ENCODE measurements at places on chromosomes 7 and 10. TPM values are rescaled to one million over a fixed set of nuclear protein-coding genes. Genes with fewer than 3 reads are reported as not detected.

DNA sequence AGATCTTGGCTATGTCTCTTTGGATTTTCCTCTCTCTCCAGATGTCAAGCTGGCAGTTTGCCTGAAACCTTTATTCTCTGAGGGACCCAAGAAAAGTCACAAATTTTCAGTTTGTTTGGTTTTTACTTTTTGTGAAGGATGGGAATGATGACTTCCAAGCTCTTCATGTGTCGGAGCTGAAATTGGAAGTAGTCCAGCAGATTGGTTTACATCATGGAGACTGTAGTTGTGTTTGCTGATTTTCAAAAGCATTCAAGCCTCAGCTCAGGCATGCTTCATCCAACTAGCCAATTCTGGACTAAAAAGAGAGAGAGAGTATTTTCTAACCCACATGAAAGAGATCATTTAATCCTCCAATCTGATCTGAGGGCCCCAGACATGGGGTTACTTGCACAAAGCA, 326.2 kb upstream of the AUTS2 start:
- DNase-seq: no peak

DNA sequence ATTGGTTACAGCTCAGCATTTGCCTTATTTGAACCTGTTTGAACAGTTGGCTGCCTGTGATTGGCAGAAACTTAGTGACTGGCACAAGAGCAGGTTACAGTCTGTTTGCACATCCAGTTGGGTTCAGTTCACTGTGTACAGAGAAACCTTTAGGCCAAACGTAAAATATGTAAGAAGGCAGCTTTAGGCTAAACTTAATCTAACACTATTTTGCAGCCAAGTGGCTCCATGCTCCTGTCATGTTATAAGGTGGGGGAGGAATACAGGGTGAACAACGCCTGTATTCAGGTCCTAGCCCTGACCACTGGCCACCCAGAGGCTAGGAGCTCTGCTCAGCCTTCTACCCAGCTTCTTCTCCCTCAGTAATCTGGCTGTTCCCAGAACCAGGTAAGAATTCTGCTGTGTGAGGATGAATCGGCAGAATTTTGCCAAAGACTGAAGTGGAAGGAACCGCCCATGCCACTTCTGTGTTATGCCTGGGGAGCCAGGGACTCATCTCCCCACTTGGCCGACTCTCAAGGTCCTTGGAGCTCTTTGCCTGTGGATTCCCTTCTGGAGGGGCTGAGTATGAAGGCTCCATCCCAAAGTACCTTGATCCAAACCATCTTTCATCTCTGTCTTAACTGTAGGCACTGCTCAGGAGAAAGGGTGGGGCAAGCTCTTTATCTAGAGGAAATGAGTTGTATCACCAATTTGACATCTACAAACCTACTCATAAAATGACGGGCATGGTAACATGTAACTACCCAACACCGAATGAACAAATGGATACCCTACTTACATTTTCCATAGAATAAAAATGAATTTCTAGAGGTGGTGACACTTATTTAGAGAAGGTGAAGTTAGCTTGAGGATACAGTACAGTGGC, 164.4 kb upstream of the NAMPT start:
- no peak for DNase-seq

- DNase-seq: no peak
Observed at GRCh38 chr10:100723770-100724530, 21.4 kb upstream of the PAX2 start.

Gene DLX5
- not detected for total RNA-seq

Gene NPSR1
- total RNA-seq: not detected

Gene PLXDC2
- 16.2 TPM for total RNA-seq

Gene BMPER
- 1.3 TPM for total RNA-seq

DNA sequence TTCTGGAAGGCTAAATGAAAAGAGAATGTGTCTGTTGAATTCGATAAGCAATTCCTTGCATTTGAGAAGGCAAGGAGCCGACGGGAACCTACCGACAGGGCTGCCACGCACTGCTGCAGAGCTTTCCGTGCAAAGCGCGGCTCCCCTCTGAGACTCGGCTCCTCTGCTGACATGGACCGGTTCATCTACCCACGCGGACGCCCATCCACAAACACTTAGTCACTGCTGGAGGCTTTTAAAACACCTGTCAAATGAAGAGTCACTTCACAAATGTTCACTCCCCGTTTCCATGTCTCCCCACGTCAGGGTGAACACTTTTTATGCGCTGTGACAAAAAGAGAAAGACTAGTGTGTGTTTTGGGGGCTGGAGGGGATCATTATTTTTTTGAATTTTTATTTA, 32.0 kb downstream of the AMZ1 start:
- DNase-seq: peak; percentile 52

Gene ZSWIM8
- 103 TPM for total RNA-seq

Gene SSMEM1
- not detected for total RNA-seq

DNA sequence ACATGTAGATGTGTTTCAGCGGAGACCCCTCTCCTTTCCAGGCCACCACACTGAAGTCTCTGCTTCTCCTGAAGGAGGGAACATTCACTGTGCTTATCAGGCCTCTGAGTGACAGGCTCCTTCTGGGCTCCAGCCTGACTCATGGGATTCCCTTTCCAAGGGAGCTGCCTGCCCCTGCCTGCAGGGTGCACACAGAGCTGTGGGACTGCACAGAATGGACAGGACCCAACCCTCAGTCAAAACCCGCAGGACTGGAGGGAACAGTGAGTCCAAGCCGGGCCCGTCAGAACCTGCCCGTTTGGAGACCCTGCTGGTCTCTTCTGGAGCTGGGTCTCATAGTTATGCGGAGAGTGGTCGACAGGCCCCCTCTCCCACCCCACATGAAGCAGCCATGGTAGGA, 32.6 kb downstream of the PLAC9 start:
- peak; percentile 80 for DNase-seq

DNA sequence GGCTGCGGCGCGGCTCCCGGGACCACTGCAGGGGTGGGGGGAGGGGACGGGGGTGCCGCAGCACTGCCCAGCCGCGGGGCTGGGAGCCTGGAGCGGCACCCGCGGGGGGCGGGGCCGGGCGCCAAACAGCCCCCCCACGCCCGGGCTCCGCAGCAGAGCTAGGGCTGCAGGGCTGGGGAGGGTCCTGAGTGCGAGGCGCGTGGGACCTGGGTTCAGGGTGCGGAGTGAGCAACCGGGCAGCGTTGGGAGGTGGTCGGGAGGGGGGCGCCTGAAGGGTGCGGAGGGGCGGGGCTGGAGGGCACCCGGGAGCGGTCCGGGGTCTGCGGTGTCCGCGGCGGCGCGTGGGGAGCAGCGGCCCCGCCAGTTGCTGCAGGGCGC, 528 bp downstream of the CAMK2G start:
- DNase-seq: no peak

Gene SPDYE6
- not detected for total RNA-seq

DNA sequence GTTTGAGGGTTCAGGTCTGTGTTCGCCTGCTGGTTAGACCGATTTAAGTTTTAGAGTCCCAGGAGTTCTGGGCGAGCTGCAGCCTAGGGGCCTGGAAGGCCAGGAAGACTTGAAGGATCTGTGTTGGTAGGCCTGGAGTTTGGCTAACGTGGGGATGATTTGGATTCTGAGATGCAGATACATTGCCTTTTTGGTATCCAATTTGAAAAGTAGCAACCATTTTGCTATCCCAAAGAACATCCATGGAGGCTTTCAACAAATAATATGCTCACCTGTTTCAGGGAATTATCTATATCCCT, 433 bp upstream of the TRIM4 start:
- no peak for DNase-seq

GRCh38 chr10:129926066-129927055, 37.7 kb downstream of the EBF3 start:
- DNase-seq: no peak

DNA sequence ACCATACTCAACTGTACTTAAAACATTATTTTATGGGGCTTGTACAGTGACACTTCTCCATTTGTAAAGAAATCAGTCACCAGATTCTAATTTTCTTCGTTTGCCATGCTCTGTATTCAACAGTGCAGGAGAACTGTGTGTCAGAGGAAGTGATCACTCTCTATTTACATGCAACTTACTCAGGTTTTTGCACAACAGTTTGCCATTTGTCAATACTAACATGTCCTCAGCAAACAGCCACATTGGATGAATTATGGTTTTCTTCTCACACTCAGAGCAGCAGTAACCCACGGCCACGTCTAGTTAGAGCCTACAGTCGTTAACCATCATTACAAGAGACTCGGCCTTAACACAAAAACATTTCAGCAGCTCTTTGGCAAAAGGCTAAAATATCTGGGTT, 69.2 kb upstream of the SP4 start:
- DNase-seq: no peak

Gene MICU1
- 129 TPM for total RNA-seq

- no peak for DNase-seq
Observed at GRCh38 chr7:134852625-134853024, 73.2 kb downstream of the CALD1 start.

Gene ARPC1A
- 116 TPM for total RNA-seq

DNA sequence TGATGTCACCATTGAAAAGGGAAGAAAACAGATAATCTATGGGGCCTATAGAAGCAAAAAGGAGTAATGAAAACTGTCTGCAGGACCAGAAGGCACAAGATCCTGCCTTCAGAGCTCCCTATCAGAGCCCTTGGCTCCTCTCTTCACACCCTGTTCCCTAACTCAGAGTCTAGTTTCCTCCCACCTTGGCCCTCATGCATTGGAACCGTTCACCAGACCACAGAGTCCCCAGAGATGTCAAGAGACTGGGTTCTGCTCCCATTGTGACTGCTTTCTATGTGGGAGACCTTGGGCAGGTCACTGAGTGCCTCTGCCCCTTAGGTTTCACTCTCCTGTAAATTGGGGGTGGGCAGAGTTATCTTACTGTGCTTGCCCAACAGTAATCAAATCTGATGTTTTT, 80.1 kb upstream of the RPA3 start:
- no peak for DNase-seq

Gene ADCY1
- 0.62 TPM for total RNA-seq

GRCh38 chr7:1703441-1703840, 33.4 kb downstream of the ELFN1 start:
- no peak for DNase-seq

DNA sequence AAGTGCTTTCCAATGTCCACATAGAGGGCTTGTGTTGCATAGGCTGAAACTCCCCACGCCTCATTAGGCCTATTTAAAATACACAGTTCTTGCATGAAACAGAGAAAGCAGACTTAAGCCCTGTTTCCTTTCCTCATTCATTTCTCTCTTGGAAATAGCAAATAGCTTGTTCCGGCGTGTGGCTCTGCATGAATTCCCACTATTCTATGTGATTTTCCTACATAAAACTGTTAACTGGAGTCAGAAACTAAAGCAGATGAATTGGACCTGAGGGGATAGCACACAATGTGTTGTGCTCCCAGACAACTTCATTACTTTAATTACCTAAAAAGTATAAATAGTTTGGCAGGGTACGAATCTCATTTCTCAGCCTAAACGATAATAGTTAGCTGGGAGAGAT, 981.5 kb downstream of the SORCS1 start:
- DNase-seq: no peak

- no peak for DNase-seq
Observed at GRCh38 chr10:1785835-1786234, 48.5 kb upstream of the ADARB2 start.
